ENCODE measurements at places on chromosomes 5 and 9. TPM values are rescaled to one million over a fixed set of nuclear protein-coding genes. Genes with fewer than 3 reads are reported as not detected.

Gene NTNG2
- total RNA-seq: 43.7 TPM

Gene HTR1A
- total RNA-seq: 1.2 TPM

Gene TEX48
- total RNA-seq: not detected

- H3K27ac ChIP-seq: no peak overlapping the region
- no peak overlapping the region for H3K4me3 ChIP-seq
- H3K27me3 ChIP-seq: no peaks in the 10 kb centered on the region
- no peaks in the 10 kb centered on the region for H3K4me1 ChIP-seq
- no peak for DNase-seq
- H3K36me3 ChIP-seq: no peaks in the 10 kb centered on the region
Observed at GRCh38 chr5:96001262-96001661, 39.6 kb upstream of the ELL2 start.
